Bone marrow (tissue), 2 donors: ENCODE measurements at places on chromosomes 1 and 21.

- DNase-seq, result no peak
Measured at GRCh38 chr1:232174306-232174705, 455.6 kb downstream of the SIPA1L2 start.

GRCh38 chr1:70907563-70908310, 139.9 kb downstream of the PTGER3 start:
- DNase-seq, result no peak

DNA sequence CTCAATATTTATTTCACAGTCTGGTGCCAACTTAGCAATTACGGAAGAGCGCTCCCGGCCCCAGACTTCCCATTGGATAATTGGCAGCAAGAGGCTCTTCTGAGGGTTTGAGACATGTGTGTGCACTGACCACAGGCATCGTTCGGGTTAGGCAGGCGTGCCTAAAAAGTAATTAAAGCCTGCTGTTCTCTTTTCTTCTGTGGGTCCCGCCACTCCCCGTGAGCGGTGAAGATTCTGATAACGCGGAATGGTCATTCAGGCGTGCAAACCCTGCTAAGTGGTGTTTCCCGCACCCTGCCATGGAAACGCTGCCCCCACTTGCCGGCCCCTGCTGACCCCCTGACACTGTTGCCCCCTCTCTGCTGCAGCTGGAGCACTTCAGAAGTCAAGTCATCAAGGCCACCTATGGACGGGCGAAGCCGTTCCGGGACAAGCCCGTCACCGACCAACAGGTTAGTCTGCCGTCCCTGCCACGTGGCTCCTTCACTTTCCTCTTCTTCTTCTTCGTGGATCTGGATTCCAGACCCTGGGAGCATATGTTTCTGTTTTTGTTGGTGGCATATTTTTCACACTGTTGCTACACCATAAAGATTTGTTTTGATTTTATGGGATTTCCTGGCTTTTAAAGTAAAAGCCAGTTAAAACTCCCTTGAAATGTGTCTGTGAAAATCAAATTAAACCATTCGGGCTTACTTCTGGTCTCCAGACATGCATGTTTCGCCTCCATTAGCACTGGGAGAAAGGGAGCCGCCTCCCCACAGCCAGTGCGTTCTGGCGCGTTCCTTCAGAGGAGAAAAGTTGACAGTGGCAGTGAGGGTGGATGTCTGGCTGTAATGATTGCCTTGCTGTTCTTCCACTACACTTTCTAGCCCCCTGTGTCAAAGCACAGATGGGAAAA, 79.9 kb downstream of the FHAD1 start:
- no peak for DNase-seq

GRCh38 chr1:41612953-41613352, 128.5 kb upstream of the EDN2 start:
- no peak for DNase-seq

GRCh38 chr21:39055167-39055767, 128.0 kb downstream of the PSMG1 start:
- no peak for DNase-seq

DNA sequence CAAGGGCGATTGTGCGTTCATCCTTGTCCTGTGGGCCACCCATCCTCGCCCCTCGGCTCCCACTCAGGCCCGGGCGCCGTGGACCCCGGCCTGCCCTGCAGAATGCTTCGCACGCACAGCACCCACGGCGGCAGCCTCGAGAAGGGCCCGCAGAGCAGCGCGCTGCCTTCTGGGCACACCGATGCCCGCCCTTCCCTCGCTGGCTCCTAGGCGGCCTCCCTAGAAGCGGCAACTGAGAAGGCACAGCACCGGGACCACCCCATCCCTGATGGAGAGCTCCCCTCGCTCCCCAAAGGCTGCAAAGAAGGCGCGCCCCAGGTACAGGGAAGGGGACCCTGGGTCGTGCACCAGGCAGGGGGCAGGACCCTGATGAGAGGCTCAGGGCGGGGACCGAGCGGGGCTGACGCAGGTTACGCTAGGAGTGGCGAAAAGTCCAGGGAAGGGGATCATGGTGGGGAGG, 971 bp downstream of the CAPZB start:
- DNase-seq, result no peak

DNA sequence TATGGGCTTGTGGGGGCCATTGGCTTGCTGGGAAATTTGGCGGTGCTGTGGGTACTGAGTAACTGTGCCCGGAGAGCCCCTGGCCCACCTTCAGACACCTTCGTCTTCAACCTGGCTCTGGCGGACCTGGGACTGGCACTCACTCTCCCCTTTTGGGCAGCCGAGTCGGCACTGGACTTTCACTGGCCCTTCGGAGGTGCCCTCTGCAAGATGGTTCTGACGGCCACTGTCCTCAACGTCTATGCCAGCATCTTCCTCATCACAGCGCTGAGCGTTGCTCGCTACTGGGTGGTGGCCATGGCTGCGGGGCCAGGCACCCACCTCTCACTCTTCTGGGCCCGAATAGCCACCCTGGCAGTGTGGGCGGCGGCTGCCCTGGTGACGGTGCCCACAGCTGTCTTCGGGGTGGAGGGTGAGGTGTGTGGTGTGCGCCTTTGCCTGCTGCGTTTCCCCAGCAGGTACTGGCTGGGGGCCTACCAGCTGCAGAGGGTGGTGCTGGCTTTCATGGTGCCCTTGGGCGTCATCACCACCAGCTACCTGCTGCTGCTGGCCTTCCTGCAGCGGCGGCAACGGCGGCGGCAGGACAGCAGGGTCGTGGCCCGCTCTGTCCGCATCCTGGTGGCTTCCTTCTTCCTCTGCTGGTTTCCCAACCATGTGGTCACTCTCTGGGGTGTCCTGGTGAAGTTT, 550 bp downstream of the RXFP4 start:
- no peak for DNase-seq

DNA sequence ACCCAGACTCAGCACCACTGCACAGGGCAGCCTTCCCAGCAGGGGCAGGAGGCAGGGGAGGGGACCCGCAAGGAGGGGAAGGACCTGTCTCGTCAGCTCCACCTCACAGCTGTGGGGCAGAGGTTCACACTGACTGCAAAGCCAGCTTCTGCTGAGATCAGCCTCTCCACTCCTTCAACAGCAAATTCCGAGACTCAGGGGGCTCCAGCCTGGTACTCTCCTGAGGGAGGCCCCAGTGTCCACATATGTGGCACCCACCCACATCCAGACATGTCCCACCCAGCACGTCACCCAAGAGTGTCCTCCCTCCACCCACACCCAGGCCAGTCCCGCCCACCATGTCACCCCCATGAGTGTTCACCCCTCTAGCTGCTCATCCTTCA, 329.5 kb downstream of the NPHP4 start:
- no peak for DNase-seq

DNA sequence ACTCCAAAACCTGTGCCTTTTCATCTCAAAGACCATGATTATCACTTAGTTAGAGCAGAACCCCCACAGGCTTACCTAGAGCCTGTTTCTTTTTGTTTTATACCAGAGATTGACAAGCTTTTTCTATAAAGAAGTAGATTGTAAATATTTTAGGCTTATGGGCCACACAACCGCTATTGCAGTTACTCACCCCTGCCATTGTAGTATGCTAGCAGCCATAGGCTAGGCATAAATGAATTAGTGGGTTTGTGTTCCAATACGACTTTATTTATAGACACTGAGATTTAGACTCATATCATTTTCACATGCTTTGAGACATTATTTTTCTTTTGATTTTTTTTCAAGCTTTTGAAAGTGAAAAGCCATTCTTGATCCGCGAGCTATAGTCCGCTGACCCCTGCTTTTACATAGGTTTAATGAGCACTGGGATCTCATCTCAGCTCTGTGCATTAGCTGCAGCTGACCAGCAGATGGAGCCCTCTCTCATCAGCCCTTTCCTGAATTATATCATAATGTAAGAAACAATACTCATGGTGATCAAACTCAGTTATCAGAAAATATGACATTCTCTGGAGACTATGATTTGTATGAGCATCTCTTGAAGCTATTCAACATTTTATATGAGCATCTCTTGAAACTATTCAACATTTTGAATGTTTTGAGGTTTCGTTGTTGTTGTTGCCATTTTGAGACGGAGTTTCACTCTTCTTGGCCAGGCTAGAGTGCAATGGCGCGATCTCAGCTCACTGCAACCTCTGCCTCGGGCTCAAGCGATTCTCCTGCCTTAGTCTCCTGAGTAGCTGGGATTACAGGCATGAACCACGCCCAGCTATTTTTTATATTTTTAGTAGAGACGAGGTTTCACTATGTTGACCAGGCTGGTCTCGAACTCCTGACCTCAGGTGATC, 111.9 kb upstream of the L1TD1 start:
- DNase-seq, result no peak

DNA sequence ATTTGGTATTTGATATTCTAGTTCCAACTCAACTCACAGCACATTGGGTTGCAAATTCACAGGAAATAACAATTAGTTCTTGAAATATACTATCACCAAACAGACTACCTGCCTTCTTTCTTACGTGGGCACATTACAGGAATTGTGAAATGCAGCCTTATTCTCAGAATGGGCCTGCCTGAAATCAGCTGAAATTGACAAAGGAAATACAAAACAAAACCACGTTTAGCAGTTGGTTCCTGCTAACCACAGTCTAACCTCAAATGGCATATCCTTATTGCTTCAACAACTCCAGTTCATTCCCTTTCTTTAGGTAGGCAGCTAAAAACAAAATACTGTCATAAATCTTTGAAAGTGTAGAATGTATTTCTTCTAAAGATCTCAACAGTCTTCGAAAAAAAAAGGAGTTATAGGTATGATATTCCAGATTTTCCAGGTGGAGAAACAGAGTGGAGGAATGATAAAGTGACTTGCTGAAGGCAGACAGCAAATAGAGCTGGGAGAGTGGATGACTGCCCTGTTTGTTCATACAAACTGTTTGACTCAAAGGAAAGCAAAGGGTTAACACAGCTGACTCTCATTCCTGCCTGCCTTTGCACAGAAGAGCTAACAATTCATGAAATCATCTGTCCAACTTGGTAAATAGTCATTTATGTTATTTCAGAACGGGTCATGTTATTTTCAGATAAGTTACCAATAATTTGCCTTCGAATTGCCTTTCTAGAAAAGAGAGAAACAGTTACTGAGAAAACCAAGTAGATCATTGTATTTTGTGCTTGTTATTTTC, 1.6 kb upstream of the GREM2 start:
- DNase-seq, result no peak

GRCh38 chr21:37297364-37297763, 30.2 kb upstream of the VPS26C start:
- no peak for DNase-seq

DNA sequence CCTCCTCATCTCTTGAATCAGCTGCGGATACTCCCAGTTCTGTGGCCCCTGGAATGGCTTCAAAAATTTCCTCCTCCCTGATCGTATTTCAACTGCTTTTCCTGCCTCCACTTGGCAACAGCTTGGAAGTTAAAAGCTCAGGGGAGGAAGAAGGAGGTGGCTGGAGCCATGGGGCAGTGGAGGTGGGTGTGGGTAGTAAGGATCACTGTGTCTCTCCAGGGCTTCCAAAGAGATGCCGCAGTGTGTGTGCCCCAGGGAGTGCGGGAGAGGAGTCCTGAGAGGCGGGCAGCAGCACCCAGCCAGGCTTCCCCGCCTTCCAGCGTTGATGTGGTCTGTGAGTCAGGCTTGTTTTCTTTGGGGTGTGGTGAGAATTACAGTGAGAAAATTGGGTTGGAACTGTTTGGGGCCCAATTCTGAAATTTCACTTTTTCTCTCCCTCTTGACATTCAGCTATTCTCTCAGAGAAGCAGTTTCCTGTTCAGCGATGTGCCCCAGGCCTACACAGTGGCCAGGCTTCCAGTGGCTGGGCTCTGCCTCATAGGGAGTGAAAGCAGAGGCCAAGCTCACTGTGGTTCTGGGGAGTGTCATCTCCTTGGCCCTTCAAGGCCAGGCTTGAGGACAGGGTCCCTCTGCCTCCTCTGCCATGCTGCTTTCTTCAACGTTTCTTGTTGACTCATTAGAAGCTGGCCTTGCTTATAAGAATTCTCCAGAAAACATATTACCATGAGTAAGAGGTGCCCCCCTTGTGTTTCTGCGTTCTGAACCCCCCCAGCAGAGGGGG, 69.0 kb downstream of the PGM1 start:
- DNase-seq, result no peak
